ENCODE measurements at places on chromosomes 3 and 15.

DNA sequence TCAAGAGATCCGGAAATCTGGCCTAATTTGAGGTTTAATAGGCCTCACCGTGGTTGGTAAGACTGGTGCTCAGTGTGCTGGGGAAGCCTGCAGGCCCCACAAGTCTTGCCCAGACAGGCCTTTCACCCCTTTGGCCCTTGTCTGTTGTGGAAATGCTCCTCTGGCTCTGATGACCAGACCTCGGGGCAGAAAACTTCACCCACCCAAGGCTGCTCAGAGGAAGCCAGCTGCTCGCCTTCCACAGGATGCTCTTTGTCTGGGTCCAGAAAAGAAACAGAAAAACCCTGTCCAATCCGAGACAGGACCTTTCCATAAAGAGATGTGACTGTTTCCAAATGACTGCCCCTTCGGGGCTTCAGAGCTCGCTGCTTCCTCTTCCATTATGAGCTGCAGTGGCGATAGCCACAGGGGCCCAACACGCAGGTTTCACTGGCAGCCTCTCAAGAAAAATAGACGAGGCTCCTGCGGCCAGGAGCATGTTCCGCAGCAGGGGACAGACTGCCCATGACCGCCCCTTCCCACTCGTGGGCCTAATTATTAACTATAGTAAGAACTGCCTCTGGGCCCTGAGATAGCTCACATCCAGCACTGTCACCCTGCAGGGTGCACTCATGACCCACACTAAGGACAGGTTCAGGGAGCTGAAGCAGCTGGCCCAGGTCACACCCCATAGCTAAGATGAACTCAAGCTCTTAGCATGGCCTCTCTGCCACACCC is 6.8 kb upstream of the SNX22 start:
- DNase-seq = no peak

DNA sequence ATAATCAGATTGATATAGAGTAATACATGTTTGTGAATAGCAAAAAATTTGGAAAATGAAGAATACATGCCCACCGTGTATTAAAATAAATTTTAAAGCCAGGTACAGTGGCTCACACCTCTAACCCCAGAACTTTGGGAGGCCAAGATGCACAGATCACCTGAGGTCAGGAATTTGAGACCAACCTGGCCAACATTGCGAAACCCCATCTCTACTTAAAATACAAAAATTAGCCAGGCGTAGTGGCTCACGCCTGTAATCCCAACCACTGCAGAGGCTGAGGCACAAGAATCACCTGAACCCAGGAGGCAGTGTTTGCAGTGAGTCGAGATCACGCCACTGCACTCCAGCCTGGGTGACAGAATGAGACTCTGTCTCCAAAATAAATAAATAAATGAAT is 266.3 kb downstream of the SI start:
- no peak for DNase-seq

DNA sequence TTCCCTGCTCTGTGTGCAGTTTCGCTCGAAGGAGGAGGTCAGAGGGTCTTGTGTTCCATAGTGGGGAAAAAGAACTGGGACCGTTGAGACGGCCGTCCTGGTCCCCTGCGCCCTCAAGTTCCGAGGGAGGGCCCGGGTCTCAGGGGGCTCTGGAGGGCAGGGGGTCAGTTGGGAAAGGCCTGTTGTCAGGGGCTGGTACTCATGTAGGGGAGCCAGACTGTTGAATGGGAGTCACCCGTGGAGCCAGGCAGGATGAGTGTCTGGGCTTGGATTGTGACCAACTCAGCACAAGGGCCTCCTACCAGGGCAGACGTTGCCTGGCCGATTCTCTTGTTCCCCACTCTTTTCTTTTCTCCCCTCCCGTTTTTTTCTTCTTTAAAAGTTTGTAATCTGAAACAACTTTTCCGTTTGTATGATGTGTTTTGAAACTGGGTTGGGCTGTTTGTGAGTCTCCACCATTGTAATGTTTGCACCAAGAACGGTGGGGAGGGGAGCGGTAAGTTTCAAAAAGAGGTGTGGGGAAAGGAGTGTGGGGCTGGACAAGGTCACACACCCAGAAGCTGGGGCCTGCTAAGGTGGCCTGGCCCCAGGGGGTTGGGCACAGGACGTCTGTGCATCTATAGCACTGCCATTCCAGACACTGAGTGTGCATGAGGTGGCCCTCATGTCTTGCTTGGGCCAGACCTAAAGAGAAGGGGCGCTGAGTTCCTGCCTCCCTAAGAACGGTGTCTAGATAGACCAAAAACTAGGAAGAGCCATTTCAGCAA is 1.1 kb downstream of the CMTM7 start:
- no peak for DNase-seq

DNA sequence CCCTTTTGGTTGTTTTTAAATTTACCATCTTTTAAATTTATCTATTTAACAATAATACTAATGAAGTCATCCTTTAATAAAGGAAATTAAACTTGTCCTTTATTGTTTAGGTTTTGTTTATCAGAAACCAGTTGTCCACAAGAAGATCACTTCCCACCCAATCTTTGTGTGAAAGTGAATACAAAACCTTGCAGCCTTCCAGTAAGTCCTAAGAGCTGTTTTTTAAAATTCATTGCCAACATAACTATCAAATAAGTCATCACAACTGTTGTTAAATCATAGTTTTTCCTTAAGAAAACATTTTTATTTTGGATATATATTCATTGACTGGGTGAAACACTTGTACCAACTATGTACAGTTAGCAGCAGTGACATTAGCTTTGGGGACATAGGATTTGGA is 59.4 kb downstream of the CALML4 start:
- no peak for DNase-seq

- no peak for DNase-seq
These were observed 201.6 kb downstream of the KCNAB1 start for GRCh38 chr3:156321945-156322344.

DNA sequence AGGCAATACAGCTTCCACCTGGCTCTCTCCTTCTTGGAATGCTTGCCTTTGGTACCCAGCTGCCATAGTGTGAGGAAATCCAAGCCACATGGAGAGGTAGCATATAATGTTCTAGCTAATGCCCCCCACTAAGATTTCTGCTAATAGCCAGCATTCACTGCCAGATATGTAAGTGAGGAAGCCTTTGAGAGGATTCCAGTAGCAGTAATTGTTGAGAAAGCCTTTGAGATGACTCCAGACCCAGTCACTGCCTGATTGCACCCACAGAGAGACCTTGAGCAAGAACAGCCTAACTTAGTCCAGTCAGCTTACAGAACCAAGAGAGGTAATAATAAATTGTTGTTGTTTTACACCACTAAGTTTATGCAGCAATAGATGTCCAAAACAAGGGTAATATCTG is 63.1 kb downstream of the STRIT1 start:
- no peak for DNase-seq

DNA sequence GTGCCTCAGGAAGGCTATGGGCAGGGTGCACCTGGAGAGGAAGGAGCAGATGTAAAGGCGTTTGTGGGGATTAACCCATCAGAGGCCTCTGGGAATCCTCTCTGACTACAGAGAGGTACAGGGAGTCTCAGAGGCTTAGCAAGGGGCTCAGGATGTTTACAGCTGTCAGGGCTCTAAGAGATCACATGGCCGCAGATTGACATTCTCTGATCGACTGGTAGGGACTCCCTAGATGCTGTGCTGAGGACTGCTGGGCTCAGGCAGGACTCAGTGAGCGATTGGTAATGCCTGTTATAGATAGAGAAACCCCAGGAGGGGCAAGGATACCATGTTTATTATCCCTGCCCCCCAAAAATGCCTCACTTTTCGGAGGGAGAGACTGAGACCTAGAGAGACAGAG is 103.5 kb downstream of the CORO2B start:
- no peak for DNase-seq

DNA sequence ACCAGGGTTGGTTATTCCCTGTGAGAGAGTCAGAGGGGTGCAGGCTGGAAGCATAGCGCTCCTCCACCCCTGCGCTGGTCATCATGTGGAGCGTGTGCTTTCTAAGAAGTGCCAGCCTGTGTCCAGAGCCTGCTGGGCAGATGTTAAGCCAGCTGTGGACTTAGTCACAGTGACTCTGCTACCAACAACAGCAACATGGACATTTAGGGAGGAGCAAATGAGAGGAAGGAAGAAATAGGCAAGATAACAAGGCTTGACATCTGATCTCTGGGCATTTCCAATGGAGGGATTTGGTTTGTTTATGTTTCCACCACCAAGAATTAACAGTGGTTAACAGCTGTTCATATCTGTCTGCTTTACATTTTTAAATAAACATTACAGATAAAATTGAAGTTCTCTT is 36.4 kb upstream of the MYZAP start:
- no peak for DNase-seq

DNA sequence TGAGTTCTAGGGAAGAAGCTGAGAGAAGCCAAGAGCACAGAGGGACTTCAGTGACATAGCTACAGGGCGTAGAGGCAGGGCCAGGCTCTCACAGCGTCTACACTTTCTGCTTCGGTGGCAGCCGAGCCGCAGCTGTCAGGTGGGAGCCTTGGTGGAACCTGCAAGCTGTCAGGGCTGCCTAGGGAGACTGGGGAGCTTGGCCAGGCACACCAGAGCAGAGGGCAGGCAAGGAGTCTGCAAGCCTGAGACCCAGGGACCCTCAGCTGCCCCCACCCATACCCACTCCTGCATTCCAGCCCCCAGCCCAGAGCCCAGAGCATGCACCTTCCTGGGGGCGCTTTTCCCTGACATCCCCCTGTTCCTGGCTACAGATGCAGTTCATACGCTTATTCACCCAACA is 13.4 kb upstream of the KLF15 start:
- no peak for DNase-seq

GRCh38 chr3:108394016-108394415 is 97.7 kb downstream of the HHLA2 start:
- DNase-seq = no peak

DNA sequence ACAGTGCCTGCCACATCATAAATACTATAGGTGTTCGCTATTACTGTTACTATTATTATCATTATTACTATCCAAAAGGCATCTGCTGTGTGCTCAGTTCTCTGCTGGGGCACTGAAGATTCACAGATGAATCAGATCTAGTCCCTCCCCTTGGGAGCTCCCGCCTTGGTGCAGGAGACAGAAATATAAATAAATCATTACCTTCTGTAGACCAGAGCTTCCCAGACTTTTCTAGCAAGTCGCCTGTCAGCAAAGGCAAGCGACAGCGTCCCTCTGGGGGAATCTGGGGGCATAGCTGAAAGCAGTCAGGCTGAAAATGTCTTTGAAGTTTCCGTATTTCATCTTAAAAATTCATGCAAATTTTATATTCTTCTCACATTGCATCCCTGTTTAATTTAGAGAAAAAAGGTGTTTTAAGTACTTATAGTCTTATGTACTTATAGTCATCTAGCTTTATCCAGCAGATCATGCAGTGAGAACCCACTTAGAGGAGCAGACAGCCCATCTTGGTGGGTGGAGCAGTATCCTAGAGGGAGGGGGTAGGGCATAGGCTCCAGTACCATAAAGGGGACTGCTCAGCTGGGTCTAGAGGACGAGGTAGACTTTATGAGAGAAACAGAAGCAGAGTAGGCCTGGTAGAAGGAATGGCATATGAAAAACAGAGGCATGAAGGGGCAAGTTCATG is 10.4 kb upstream of the BRPF1 start:
- DNase-seq = no peak

DNA sequence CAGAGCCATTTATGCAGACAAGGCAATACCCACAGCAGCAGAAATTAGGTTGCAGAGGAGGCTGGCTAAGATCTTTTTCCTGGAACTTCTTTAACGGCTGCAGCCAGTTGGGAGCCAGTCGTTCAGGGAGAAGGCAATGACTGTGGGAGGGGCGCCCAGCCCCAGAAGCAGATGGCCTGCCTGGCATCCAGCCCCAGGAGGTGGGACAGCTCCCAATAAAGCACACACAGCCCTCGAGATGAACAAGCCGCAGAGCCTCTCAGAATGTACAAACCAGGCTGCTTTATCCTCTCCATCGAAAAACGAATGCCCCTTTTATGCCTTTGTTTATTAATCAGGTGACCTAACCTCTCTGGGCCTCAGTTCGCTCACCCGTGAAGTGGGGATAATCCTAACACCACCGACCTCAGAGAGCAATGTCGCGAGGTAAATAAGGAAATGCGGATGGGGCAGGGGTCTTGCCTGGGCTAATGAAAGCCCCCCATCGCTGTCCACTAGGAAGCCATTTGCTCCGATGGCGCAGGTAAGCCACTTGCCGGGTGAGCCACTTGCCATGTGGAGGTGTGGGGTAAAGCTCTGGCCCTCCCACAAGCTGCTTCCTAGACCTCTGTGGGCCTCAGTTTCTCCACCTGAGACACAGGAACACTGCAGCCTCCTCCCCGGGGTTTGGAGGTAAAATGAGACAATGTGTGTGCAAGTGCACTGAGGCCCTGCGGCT is 35.8 kb downstream of the MGLL start:
- DNase-seq = no peak

GRCh38 chr3:160401291-160402095 is 2.0 kb downstream of the SMC4 start:
- no peak for DNase-seq

GRCh38 chr3:50251220-50251619 is 15.2 kb downstream of the GNAI2 start:
- no peak for DNase-seq

Measured in stimulated activated CD8-positive, alpha-beta memory T cell treated with anti-CD3 and anti-CD28 coated beads, Interleukin-7, amount 100 ng/mL, for 1 hour (primary cell).